ENCODE measurements at places on chromosomes 16 and 17.

- no peak for DNase-seq
Measured at GRCh38 chr17:80430446-80431245, 15.7 kb downstream of the ENDOV start.

DNA sequence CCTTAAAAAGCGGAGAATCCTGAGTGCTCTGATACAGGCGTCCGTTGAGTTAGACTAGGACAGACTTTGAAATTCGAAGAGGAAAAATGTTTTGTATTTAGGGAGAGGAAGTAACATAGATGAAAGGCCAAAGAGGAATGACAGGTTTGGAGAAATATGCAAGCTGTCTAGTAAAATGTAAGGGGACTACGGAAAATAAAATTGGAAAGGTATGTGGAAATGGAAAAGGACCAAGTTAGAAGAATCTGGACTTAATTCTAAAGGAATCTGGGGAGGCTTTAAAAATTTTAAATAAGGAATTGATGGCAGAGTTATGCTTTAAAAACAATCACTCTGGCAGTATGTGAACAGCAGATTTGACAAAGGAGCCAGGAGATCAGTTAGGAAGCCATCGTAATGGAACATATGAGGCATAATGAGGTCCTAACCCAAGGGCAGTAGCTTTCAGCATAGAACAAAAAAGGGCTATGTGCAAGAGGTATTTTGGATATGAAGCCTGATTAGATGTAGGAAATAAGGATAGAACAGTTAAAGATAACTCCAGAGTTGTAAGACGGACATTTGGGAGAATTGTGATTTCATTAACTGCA is 38.3 kb downstream of the CYB561 start:
- DNase-seq, result no peak

DNA sequence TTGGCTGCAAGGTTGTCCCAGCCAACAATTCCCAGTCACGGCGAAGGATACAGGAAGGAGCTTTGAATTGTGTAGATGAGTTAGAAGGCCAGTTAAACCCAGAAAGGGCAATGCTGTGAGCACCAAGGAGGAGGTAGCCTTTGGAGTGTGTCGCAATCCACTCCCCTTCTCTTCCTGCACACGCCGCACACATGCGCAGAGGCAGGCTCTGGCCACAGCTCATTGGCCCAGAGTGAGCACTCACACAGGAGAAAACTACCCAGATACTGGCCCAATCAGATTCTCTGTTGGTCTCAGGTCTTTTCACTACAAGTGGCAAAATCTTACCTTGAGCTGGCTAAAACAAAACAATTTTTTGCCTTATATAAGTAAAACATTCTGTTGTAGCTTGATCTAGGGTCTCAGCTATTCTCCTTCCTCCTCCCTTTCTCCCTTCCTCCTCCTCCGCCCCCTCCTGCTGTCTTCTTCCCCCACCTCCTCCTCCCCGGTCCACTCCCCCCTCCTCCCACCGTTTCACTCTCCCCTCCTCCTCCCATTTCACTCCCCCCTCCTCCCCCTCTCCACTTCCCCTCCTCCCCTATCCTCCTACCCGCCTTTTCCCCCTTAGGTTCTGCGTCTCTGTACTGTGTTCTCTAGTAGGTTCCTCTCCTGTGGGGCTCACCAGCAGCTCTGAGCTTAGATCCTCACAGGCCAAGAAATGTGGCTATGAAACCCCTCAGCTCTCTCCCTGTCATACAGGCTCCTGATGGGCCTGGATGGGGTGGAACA is 344.9 kb downstream of the CPPED1 start:
- DNase-seq, result no peak

DNA sequence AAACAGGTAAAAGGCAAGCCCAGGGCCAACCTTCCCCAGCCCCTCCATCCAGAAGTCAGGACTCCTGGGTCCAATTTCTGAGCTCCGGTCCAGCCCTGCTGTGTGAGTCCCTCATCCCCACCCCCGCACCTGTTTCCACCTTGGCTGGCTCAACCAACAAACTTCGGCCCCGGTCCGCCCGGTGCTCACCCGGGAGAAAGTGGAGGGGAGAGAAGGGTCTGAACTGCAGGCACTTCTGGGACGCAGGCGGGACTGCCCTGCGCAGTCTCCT is 541 bp downstream of the RHBDF2 start:
- no peak for DNase-seq

DNA sequence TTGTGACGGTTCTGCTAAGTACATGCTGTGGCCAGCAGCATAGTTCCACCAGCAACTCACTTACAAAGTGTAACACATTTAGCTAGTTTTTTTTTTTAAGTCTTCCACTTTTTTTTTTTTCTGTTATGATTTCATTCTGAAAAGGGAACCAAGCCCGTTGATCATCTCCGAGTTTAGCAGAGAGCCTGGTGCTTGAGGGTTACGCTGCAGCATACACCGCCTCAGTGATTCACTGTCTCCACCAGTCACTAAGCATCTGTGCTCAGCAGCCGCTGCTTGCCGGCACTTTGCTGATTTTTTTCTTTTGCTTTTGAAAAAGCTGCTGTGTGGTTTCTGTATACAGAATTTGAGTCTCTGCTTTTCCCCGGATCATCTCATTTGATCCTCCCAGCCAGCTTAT is 194.5 kb upstream of the CDH13 start:
- DNase-seq, result no peak

GRCh38 chr16:27776556-27777225 is 226.7 kb downstream of the KATNIP start:
- no peak for DNase-seq

- DNase-seq, result no peak
Measured at GRCh38 chr17:74272731-74273201, 1.3 kb upstream of the DNAI2 start.

DNA sequence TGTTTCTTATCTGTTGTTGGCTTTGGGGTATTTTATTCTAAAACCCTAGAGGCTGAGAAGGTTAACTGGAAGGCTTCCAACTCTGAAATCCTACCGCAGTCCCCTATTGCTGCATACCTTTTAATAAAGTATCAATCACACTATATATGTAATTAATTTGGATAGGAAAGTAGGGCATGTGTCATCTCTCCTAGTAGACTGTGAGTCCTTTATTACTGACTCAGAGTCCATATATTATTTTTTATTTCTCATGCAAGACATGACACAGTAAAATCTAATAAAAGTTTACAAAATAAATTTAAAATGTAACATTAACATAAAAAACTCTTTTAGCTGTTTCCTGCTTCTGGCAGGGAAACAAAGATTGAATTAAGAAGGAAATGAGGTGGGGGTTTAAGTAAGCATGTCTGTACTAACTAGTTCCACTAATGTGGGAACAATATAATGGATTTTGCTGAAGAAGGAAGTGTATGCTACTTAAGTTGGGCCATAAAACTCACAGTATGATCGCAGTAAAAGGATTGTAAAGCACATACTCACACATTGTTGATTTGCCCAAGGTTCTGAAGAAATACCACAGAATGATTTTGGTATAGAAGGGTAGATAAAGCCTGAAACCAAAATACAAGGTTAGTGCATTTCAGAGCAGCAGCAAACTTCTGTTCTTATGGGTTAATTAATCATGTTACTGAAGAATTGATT is 97.6 kb upstream of the HLF start:
- DNase-seq, result peak; percentile 57

DNA sequence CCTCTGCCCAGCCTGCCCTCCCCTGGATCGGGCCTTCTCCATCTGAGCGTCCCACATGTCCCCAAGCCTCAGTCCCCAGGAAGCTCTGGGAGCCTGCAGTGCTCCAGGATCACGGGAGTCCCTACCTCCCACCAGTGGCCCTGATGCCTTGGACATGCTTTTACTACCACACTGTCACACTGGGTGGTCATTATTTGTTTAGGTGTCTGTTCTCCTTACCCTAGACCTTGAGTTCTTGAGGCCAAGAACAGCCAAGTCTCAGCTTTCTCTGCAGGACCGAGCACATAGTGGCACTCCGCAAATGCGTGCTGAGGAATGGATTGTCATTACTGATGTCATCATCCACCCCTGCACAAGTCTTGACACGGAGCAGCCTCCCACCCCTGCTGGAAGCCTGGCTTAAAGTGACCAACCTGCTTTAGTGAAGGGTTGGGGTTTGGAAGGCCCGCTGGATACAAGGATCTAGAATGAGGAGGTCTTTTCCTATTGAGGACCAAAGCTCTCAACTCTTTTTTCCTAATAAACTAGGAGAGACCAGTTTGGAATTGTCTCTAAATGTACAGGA is 132.9 kb upstream of the CRHR1 start:
- DNase-seq, result no peak

DNA sequence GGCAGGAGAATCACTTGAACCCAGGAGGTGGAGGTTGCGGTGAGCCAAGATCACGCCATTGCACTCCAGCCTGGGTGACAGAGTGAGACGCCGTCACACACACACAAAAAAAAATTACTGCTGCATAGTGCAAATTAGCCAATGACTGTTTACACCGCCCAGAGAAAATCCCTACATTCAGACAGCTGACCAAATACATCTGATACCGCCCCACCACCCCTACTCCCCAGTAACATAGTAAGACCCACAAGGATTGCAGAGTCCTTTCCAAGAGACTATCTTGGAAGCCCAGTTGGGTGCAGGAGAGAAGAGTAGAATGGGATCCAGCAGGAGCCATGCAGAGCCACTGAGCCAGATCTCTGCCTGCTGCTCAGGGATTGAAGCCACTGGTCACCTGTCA is 63.5 kb downstream of the SLC39A11 start:
- DNase-seq, result no peak

DNA sequence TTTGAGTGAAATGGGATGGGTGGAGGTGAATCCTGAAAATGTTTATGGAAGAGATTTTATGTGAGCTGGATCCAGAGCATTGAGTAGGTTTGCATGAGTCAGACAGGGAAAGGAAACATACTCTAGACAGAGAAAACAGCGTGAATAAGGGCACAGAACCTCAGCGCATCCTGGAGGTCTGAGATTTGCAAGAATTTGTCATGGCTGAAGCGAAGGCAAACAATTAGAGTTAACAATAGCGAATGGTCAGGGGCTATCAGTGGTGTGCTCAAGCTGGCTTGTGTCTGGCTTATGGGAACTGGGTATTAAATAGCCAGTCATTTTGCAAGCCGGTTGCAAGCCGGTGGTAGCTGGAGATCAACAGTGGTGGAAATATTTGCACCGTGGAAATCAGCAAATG is 36.4 kb downstream of the MAP2K6 start:
- DNase-seq, result no peak

DNA sequence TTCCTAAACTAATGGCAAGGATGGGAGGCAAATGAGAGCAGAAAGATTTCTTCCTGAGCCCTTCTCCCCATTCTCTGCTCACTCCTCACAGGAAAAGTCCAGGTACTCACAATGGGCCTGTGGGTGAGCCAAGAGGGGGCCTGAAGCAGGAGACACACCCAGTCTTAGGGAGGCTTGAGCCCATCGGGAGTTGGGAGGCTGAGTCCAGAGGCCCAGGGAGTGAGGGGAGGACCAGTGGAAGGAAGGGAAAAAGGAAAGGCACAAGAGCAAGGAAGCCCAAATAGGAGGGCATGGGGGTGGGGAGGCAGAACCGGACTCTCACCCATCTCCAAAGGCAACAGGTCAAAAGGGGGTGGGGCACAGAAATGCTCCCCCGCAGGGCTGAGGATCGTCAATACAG is 68.1 kb upstream of the CNEP1R1 start:
- no peak for DNase-seq

GRCh38 chr16:56637814-56638750 is at the start of gene MT1A:
Gene MT1A, plus strand, starts transcription at chr16:56638666. Its CDS starts 73 bp downstream, at chr16:56638739.
- DNase-seq, result no peak

DNA sequence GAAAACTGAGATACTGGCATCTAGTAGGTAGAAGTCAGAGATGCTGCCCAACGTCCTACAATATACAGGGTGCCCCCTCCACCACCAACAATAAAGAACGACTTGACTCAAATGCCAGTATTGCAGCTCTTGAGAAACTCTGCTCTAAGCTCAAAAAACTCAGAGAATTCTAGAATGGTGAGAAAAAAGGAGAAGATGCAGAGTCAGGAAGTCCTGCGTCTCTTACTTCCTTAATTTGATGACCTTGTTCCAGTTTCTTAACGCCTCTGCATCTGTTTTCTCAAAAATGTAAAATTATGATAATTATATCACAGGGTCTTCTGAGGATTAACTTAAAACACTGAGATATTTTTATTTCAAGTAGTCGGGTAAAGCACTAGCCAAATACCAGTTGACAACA is 1.7 kb upstream of the HSBP1 start:
- DNase-seq, result no peak

DNA sequence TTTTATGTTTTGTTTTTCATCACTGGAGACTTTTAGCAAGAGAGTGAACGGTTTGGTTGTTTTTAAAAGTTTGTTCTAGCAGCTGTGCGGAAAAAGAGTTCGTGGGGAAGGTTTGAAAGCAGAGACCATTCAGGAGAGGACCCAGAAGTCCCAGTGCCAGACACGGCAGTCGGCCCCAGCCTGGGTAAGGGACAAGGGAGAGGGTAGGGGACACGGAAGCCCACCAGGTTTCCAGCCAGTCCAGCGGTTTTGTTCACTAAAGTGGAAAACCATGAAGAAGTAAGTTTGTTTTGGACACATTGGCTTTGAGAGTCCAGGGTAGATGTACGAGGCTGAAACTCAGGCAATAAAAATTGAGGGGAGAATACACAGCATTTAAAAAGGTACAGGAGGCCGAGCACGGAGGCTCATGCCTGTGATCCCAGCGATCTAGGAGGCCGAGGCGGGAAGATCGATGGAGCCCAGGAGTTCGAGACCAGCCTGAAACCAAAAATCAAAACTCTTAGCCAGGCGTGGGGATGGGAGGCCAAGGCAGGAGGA is 56.8 kb upstream of the RPH3AL start:
- no peak for DNase-seq

DNA sequence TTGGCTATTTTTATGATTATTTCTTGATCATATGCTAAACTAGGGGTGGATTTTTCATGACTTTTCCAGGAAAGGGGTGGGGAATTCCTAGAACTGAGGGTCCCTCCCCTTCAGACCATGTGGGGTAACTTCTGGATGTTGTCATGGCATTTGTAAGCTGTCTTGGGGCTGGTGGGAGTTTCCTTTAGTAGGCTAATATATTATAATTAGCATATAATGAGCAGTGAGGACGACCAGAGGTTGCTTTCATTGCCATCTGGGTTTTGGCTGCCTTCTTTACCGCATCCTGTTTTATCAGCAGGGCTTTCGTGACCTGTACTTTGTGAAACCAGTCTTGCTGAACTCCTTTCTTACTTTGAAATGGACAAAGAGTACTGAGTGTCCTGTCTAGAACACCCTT is 40.4 kb upstream of the ABCA5 start:
- no peak for DNase-seq

DNA sequence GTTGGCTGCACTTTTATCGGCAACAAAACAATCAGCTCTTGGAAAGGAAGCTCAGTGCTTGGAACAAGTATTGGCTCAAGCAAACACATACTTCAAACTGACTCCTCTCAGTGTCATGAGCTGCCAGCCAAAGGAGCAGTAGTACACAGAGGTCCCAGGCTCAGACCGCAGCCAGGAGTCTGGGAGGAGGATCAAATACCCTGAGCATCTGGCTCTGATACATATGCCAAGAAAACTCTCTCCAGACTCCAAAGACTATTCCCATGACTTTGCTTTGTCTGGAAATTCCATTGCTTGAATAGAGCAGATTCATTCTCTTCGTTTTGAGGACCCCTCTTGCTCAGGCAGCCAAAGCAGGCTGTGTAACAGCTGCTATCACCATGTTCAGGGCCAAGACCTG is 501.6 kb upstream of the PSMD7 start:
- DNase-seq, result no peak
